Suppressor macrophage treated with lipopolysaccharide for 1 hour (primary cell): ENCODE measurements at places on chromosomes 11 and 22.
A peak's percentile ranks its signal among the peaks of the same experiment; 100 is the strongest.

DNA sequence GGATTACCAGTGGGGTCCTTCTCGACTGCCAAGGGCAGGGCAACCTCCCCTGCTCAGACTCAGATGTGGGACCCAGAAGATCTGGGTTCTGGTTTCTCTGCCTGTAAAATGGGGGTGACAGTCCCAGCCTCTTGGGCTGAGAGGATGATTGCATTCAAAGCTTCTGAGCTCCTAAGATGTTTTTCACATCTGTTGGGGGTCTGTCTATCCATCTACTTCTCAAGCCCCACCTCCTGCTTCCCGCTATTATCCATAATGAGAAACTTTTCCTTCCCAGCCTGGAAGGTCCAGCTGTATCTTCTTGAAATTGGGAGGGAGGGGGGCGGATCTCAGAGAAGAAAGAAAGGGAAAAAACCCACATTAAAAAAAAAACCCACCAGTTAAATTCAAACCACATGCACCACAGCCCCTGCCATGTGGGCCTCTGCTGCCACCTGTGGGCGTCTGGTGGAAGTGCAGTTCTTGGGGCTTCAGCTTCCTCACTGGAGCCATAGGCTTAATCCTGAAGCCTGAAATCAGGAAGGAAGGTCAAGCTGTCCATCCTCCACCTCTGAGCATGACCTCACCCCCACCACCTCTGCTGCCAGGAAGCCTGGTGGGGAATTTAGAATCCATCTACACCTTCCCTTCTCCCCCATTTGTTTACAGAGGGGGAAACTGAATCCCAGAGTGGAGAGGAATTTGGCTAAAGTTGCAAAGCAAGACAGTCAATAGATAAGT is 27.3 kb downstream of the ARHGEF17 start:
- peak; percentile 85 for DNase-seq

GRCh38 chr11:10288881-10289764 is 4.9 kb downstream of the SBF2 start:
- no peak for DNase-seq

- no peak for DNase-seq
Measured at GRCh38 chr11:126988655-126989054, 11.9 kb downstream of the KIRREL3 start.

GRCh38 chr11:36191941-36192340 is 97.3 kb downstream of the COMMD9 start:
- no peak for DNase-seq

DNA sequence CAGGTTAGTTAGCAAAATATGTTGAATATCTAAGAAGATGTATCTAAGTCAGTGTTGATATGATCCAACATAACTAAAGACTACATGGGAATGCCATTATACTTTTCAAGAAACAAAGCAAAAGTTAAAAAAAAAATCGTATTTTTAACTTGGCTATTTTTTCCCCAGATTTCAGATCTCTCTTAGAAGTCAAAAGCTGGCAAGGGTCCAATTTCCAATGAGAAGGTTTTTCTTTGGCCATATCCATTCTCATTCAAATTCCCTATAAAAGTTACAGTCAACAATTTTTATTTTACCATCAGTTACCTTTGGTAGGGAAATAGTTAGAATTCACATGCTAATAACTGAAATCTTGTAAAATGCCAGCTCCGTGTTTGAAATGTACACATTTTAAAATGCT is 70.5 kb upstream of the FAT3 start:
- DNase-seq: no peak

DNA sequence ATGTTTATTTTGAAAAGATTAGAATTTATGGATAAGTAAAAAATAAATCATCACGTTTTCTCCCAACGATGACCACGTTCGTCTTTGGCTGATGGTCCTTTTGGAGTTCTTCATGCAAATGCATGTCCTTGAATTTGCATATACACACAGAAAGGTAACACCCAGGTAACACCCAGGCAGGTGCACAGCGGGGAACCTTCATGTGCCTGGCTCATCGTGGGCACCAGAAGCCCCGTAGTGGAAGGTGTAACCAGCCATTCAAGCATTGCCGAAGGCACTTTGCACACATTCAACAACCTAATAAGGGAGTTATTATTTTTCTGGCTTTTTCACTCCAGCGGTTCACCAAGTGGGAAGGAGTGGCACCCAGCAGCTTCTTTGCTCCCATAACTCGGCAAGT is 404.6 kb downstream of the TBC1D22A start:
- DNase-seq: no peak

DNA sequence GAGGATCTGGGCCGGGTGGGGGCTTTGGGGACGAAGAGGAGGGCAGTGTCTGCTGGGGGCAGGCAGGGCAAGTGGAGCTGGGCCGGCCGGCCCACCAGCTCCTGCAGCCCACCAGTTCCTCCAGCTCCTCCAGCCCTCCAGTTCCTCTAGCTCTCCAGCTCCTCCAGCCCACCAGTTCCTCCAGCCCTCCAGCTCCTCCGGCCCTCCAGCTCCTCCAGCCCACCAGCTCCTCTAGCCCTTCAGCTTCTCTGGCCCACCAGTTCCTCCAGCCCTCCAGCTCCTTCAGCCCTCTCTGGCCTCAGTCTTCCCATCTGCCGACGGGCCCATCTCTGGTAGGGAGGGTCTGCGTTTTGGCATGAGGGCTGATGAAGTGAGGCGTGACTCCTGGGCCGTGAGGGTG is 9.2 kb upstream of the CCDC188 start:
- no peak for DNase-seq

GRCh38 chr22:24583221-24584165 is 9.4 kb downstream of the LRRC75B start:
- DNase-seq: no peak

DNA sequence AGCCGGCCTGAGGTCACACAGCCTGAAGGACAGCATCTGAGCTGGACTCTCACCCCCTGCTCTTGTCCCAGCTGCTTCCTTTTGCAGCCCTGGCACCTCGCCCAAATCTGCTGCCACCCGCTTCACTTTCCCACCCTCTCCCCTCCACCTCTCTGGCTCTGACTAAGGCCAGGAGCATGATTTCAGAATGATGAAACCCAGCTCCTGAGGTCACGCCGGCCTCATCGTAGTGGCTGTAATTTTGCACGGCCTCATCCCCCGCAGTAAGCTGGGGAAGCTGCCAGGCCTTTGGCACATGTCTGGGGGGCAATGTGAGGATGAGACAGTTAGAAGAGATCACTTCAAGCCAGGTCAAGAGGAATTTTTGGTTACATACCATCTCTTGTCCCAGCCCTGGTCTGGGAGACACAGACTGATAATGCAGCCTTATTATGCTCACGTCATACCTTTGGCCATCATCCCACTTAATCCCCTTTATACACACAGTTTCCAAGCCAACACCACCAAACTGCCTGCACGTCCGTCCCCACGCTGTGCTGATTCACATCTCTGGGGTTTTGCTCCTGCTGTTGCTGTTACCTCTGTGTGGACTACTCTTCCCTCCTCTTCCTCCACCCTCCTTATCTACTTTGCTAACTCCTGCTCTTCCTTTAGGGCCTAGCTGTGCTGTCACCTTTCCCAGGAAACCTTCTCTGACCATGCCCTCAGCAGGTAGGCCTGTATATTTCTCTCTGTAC is 58.1 kb downstream of the CHRDL2 start:
- DNase-seq: peak; percentile 75

DNA sequence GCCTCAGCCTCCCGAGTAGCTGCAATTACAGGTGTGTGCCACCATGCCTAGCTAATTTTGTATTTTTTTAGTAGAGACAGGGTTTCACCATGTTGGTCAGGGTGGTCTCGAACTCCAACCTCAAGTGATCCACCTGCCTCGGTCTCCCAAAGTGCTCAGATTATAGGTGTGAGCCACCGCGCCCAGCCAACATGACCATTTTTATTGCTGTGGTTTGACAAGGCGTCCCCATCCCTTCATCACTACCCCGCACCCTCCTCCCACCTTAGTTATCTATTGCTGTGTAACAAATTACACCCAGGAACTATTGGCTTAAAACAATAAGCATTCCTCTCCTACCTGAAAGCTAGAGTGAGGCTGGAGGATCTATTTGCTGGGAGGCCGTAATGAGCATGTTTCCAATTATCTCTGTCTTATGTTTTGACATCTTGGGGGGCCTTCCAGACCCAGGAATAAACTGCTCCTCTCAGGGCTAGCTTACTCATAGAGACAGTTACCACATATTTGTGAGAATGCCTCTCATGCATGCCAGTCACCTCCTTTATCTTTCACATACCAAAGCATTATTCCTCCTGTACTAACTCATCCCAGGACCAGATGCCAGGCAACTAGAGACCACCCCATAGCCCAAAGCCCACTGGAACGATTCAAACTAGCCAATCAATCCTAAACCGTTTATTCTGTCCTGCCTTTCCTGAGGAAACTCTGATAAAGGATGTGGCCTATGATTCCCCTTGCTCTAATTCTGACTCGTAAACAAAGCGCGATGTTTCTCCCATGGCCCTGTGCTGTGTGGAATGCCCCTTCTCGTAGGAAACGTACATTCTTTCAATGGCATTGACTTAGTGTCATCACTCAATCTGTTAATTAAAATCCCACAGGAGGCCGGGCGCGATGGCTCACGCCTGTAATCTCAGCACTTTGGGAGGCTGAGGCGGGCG is 19.4 kb downstream of the SNU13 start:
- no peak for DNase-seq

GRCh38 chr11:44814881-44815592 is 88.3 kb downstream of the TSPAN18 start:
- DNase-seq: peak; percentile 43

GRCh38 chr11:128238521-128239265 is 348.7 kb downstream of the ETS1 start:
- DNase-seq: peak; percentile 15

GRCh38 chr11:85530634-85531033 is 96.5 kb downstream of the DLG2 start:
- no peak for DNase-seq

- DNase-seq: no peak
Measured at GRCh38 chr11:8878771-8879170, 32.2 kb upstream of the AKIP1 start.

DNA sequence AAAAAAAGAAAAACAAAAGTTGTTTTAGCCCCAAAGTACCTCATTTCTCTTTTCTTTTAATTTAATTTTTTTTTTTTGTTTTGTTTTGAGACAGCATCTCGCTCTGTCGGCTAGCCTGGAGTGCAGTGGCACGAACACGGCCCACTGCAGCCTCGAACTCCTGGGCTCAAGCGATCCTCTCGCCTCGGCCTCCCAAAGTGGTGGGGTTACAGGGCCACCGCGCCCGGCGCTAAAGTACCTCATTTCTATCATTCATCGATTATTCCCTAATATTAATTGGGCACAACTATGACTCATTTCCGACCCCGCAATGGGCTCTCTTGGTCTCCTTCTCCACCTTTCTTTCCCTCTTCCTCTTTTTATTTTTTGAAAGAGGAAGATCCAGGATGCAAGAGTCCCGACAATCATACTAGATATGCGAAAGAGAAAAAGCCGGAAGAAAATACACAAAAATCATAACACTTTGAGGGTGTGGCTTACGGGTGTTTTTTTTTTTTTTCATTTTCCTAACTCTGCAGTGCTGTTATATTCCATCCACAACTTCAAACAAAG is 475 bp upstream of the AIP start:
- DNase-seq: peak; percentile 68

DNA sequence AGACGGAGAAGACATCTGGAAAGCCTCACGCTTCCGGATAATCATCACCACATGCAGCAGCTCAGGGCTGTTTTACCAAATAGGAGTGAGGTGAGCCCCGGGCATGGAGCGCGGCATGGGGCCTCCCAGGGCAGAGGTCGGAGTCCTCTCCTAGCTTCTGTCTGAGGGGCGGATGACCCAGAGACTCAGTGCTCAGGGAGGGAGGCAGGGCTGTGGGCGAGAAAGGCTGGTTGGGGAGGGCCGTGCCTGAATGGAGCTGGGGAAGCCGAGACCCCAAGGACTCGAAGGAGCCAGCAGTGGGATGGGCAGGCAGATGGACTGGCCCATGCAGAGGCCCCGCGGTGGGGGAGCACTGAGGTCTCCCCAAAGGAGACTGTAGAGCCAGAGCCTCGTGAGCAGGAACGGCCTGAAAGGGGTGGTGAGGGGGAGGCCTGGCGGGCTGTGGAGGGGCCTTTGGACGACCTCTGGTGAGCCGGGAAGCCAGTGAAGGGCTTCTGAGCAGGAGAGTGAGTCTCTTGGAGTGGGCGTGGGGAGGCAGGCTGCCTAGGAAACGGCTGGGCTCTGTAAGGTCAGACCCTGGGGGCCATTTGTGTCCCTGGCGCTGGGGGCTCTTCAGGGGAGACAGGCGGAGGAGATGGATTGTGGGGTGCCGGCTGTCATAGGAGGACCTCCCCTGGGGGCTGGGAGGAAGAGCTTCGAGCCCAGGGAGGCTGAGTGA is 24.7 kb upstream of the PANX2 start:
- DNase-seq: no peak
